ENCODE measurements at places on chromosomes 12 and 14.
A peak's percentile ranks its signal among the peaks of the same experiment; 100 is the strongest.

DNA sequence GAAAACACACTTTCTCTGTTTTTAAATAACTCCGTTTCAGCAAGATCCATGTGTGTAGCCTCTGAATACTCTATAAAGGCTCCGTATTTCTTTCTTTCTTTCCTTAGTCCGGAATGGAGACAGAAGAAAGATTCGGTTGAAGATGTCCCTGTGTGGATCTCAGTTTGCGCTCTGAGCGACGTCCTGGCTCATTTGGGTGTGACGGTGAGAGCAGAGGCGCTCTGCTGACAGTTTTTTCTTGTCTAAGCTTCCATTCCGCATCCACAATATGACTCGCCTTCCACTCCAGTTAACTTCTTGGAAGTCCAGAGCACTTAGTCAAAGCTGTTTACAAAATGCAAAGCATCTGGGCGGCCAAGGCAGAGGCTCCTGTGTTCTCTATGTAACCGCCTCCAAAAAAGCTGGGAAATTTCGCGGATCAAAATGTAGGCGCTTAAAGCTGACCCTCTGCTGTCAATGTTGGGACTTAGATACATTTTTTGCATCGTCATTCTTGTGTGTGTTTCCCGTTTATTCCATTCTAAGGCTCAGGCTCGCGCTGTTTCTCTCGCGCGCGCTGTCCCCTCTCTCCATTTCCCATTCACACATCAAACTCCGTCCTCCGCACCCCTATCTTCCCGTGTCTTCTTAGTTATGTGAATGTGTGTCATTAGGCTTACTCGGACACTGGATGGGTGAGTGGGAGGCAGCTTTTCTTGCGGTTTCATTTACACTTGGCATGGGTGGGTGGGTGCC lies 880 bp upstream of the FLRT2 start:
- DNase-seq, result no peak

GRCh38 chr12:78244916-78245507 lies 414.3 kb downstream of the NAV3 start:
- DNase-seq, result no peak

GRCh38 chr14:87030197-87030596 lies 962.8 kb downstream of the GALC start:
- no peak for DNase-seq

DNA sequence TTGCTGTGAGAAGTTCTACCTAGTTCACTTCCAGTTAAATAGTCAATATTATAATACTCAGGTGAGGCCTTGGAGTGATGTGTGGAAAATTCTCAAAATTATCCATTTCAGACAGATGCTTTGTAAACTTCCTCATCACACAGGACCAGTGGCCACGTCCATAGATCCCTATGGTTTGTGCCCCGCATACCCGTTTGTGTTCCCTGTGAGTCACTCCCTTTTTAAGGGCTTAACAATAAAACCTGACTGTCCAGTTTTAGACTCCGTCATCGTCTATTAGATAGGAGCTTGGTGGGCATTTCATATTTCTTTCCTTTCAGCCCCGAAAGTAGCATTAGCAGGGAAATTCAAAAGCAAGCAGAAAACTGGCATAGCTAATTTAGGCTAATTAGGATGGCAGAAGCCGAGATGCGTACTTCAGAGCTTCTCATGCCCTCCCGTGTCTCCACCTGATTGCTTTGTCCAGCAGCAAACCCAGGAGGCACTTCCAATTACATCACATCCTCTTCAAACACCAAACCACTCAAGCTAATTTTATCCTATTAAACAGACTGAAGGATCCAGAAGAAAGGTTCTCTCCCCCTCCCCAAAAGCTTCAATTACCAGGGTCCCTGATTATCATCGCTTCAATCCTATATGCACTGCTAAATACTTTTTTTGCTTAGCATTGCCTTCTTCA lies 186.6 kb upstream of the OTX2 start:
- DNase-seq, result no peak

DNA sequence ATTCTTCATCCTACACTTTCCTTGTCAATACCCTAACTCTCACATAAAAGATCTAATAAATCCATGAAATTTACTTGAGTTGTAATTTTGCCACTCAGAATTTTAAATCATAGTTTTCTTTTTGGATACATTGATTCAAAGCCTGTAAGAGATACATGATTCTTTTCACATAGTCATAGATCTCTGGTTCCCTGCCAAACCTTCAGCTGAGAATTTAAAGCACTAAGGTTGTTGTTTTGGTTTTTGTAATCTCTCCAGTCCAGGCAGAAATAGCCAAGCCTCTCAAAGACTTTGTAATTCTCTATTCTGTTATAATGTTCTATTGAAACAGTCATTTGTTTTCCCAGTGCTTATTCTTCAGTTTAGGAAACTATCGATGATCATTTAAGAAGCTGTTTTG lies 273.9 kb downstream of the TRHDE start:
- DNase-seq, result no peak

DNA sequence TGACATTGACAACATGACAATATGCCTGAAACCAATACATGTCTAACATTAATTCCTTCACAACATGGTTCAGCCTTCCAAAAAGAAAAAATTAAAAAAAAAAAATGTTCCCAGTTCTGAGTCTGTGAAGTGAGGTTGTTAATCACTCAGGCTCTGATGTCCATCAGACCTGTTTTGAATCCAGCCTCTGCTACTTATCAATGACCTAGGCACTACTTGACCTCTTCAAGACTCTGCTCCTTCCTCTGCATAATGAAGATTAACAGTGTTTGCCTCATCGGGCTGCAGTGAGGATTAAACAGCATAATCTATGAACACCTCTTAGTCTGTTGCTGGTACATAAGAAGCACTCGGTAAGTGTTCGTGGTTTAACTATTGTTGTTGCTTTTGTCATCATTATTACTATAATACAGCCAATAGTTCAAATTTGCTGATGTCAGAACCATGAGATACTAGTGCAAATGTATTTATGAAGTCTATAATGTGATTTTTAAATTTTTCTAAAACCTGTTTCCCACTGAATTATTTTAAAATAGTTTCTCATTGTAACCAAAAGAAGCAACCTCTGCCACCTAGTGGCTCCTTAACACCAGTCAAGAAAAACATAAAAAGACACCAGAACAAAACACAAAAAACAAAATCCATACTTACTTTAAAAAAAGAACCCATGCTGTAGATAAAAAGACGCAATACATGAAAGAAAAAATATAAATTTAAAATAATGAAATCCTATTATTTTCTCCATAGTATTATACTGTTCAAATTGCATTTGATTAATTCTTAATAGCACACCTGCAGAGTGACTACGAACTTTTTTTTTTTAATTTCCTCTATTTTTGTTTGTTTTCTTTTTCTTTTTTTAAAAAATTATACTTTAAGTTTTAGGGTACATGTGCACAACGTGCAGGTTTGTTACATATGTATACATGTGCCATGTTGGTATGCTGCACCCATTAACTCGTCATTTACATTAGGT lies 20.3 kb upstream of the TMX1 start:
- no peak for DNase-seq

DNA sequence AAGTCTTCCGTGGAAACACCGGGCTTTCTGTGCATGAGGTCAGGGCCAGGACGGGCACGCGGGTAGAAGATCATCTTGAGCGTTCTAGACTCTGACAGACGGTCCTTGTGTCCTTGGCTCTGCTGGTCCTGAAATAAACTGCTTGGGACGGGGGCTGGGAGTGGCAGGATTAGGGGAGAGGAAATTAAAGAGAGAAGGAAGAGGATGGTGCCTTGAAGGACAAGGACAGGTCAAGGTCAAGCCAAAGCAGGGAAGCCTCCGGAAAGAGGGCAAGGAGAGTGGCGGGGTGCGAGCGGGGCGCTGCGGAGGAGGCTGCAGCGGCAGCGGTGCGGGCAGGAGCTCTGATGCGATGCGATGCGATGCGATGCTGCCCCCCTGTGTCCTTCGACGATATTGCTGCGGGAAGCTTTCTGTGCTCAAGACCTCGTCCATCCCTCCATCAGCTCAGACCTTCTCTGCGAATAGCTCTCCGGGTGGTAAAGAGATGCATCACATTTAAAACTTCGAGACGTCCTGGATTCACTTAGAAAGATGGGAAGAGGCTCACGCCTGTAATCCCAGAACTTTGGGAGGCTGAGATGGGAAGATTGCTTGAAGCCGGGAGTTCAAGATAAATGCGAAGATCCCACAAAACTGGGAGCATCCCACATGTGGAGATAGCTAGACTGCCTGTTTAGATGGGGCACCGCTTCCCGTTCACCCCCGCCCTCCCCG lies 110.1 kb upstream of the TMEM132D start:
- no peak for DNase-seq

DNA sequence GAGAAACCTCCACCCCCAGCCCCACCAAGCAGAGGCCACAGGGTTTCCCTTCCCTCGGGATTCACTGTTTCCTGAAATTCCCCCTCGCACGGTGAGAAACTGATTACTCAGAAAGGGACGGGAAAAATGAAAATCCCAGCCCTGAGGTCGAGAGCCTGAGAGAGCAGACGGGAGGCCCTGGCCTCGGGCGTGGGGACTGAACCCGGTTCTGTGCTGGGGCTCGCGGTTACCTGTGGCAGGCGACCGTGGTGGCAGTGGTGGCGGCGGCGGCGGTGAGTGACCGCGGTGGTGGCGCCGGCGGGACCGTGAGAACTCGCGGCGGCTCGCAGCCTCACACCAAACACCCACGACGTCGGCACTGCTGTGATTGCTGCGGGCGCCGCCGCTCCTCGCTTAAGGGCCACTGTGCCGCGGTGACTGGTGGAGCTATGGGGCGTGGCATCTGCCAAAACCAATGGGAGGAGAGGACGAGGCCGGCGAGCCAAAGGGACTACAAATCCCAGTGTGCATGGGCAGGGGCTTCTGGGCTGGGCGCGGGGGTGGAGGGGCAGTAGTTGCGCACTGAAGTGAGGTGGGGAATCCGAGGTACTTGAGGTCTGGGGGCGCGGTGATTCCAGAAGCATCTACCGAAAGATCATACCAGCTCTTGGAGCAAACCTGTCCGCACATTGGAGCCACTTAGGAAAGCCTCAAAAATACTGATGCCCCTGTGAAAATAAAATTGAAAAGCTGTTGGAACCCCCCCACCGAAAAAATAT lies at the start of gene LGMN:
Gene LGMN, minus strand, starts transcription at position 369 of the 758 bp plus-strand sequence. CDS start 15,841 bp downstream, outside the sequence.
- peak; percentile 88 for DNase-seq

- no peak for DNase-seq
Measured at GRCh38 chr12:10618338-10618987, 5.1 kb upstream of the MAGOHB start.

GRCh38 chr14:95260537-95261361 lies 59.0 kb downstream of the CLMN start:
- DNase-seq, result peak; percentile 30

- DNase-seq, result no peak
Measured at GRCh38 chr12:122244565-122245371, 18.9 kb upstream of the DIABLO start.

DNA sequence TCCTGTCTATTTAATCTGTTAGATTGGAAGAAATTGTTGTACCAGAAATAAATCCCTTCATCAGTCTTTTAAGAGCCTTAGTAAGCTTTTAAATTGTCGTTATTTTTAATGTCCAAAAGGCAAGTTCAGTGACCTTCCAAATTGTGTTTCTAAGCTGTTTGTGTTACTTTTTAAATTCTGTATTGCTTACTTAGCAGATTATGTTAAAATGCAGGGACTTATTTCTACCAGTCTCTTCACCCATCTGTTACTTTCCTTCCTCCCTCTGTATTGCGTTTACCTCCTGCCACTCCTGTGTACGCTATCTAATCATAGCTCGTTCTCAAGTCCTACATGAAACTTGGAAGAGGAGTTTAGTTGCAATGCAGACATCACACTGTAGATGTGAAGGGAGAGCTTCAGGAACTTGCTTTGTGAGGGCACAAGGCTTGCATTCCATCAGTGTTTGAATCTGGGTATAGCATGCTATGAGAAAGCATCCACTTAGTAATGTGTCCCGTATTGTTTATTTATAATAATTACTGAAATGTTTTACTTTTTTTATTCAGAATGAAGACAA lies 406.5 kb upstream of the RGS6 start:
- no peak for DNase-seq

GRCh38 chr14:65320661-65321308 lies 91.7 kb upstream of the FUT8 start:
- no peak for DNase-seq

- DNase-seq, result no peak
Measured at GRCh38 chr14:95110178-95110577, 47.2 kb downstream of the DICER1 start.

DNA sequence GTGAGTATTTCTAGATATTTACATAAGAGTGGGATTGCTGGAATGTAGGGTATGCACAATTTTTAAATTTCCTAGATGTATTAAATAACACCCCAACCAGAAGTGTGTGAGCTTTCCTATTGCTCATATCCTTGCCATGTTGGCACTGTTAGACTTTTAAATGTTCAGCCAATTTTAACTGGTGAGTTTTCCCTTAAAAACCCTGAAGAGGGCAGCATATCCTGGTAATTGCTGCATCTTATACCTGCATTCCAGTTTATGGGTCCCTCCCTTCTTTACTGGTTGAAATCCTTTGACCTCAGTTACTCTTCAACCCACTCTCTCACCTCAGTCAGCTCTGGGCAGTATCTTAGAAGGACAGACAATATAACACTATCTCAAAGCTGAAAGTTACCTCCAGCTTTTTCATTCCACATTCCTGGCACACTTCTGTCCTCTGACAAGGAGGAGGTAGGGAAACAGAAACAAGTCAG lies 270.6 kb downstream of the PAWR start:
- DNase-seq, result no peak
